ENCODE measurements at places on chromosomes 2 and 18.

DNA sequence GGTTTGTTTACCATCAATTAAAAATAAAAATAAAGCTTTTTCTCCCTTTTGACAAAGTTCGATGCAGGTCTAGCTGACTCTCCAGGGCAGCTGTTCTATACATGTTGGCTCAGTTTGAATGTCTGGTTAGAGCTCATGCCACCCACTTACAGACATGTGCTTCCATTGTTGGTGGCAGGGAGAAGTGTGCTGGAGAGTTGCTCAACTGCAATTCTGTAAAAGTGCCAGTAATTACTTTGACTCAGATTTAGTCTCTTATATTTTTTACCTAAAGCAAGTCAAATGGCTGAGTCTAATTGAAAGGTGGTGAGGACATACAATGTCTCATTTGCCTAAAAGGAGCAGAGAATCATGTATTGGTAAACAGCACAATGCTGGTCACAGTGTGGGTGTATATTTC, 609.1 kb upstream of the SYT4 start:
- no peak for DNase-seq

DNA sequence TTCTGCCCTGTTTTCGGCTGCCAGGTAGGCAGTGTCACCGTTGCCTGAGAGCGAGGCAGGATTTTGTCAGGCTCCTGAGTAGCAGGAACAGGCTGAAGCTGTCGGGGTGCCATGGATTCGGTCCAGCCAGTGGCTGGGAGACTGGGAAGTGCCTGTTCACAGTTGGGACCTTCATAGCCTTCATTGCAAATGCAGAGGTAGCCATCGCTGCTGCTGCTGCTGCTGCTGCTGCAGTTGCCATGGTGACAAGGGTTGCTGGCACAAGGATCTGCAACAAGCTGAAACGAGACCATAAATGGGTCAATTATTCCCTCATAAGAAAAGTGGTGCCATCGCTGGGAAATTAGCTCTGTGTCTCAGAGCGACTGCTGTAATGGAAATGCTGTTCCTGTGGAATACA, 122.7 kb downstream of the DNER start:
- DNase-seq: no peak

DNA sequence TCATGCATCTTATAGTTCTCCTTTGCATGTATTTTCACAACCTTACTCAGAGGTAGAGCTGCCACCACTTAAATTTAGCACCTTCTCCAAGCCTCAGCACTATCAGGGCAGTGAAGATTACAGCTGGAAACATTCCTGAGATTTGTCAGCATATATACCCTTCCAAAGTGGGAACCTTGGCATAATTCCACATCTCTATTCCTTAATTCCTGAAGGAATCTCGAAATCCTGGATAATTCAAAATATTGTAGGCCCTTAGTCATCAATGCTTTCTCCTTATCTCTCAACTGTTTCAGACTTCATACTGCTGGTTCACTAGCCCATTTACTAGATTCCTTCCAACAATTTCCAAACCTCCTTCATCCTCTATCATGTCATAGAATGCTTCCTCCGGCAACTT, 87.4 kb downstream of the ITSN2 start:
- DNase-seq: no peak

DNA sequence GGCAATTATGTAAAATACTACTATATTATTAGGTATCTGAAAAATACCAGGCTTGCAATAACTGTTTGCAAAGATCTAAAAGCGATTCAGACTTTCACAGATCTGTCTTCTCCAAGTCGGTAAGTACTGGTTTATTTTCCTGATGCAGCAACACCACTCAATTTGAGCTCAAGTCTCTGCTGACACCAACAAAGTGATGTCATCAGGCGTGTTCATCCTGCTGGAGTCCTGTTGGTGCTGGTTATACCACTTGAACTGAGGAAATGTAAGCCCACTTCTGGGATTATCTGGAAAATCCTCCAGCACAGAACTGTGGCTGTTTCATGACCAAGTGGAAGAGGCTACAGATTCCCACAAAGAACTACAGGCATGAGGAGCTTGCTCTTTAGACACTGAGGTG, 267.6 kb downstream of the BCL2 start:
- DNase-seq: no peak

GRCh38 chr2:224302952-224303351, 99.0 kb downstream of the FAM124B start:
- no peak for DNase-seq

DNA sequence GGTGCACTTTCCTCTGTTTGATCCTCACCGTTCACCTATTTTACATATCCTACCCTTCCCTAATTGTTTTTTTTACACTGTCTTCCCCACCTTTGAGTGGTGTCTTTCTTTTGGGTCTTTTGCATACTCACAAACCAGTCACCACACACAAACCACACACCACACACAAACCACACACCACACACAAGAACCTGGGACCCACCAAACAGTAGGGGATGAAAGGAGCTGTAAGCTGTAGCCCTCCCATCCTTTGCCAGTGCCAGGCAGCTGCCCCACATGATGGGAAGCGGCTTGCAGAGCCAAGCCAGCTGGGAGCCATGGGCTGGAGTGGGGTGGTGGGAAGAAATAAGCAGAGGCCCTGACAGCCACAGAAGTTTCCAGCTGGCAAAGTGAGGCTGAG, 38.9 kb upstream of the MSH6 start:
- no peak for DNase-seq

DNA sequence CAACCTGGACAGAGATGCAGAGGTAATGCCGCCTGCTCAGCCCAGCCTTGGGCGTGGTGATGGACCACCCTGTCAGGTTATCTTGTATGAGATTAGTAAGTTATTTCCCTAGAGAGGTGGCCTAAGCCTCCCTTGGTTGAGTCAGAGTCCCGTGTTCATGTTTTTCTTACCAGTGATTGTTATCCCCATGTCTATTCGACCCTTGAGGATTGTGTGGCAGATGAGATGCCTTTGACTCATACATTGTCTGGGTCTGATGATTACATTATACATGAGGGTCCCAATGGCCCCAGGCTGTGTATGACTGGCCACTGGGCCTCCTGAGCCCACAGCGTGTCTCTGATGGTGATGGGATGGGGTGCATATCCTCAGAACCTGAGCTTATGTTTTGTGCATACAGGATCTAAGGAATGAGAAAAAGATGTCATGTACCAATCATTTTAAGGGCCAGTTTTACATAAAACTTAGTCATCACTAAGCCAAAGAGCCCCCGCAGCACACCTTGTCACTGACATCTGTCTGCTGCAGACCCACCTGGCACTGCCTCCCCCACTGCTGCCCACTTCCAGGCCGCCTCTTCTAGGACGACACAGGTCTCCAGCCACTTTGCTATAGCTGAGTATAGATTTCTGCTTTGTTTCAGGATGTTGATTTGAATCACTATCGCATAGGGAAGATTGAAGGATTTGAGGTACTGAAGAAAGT, 7.7 kb downstream of the PPP1R7 start:
- DNase-seq: no peak

- DNase-seq: no peak
These were observed 141.1 kb downstream of the EIPR1 start for GRCh38 chr2:3236300-3237045.

- DNase-seq: no peak
These were observed 1.1 kb upstream of the TWIST2 start for GRCh38 chr2:238846628-238847418.

GRCh38 chr18:9951022-9951859, 37.4 kb downstream of the VAPA start:
- DNase-seq: no peak

DNA sequence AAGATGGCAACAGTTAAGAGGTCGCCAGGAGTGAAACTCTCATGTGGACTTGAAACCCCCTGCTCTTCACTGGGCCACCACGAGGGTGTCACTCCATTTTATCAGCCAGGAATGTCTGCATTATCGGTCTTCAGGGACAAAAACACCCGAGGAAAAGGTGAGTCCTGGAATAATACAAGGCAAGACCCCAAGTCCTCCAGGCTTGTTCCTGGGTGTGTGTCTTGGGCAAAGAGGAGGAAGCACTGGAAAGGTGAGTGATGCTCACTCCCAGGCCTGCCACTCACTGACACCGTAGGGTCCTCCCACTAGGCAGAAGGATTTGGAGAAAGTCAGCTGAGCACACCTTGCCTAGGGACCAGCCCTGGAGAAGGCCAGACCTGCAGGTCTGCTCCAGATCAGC, 86.9 kb downstream of the LOXHD1 start:
- no peak for DNase-seq
